ENCODE measurements at places on chromosomes 6 and 20.

- no peak for DNase-seq
These were observed 36.0 kb upstream of the SCRT2 start for GRCh38 chr20:711576-711975.

- no peak for DNase-seq
These were observed 1.1 kb upstream of the SMOC2 start for GRCh38 chr6:168439794-168440450.

GRCh38 chr20:34445177-34446065, 70.8 kb upstream of the DYNLRB1 start:
- DNase-seq: no peak

DNA sequence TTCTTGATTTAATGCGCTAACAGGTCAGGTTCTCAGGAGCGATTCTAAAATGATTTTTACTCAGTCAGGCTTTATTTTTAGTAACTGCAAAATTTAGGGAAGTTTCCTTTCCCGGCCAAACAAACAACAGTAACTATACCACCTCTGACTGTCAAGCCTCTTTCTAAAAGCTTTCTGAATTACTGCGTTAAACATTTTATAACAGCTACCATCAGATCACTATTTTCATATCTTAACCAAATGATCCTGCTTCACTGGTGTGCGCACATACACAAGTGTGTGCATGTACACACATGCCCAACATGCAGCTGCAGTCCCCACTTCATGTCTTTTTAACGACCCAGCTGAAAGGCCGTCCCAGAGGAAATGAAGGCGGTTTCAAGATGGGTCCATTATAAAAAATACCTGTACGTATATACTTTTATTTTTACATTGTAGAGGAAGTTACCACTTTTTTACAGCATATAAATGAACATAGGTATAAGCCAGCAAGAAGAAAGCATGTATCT, 25.0 kb downstream of the TMEM242 start:
- no peak for DNase-seq
